NCI-H1048 (cell line): ENCODE measurements at places on chromosomes 16 and 17.
A peak's percentile ranks its signal among the peaks of the same experiment; 100 is the strongest.

- DNase-seq: no peak
Observed at GRCh38 chr17:50947782-50948543, 81.8 kb upstream of the TOB1 start.

GRCh38 chr17:51435641-51436091 is 175.3 kb downstream of the UTP18 start:
- peak; percentile 5 for DNase-seq

DNA sequence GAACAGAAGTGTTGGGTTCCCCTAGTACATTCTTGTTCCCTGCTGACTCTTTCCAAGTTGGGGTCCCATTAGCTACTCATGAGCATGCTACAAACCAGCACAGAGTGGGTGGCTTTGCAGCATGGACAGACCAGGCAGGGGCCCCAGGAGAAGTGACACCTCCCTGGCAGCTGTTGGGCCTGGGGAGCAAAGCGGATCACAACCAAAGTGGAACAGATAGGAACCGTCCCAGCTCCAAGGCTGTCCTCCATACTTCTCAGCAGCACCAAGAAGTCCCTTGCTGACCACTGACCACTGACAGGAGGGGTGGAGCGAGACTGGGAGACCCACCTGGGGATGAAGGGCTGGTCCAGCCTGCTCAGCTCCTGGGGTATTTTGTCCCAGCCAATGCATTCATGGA is 12.4 kb upstream of the GFAP start:
- no peak for DNase-seq

DNA sequence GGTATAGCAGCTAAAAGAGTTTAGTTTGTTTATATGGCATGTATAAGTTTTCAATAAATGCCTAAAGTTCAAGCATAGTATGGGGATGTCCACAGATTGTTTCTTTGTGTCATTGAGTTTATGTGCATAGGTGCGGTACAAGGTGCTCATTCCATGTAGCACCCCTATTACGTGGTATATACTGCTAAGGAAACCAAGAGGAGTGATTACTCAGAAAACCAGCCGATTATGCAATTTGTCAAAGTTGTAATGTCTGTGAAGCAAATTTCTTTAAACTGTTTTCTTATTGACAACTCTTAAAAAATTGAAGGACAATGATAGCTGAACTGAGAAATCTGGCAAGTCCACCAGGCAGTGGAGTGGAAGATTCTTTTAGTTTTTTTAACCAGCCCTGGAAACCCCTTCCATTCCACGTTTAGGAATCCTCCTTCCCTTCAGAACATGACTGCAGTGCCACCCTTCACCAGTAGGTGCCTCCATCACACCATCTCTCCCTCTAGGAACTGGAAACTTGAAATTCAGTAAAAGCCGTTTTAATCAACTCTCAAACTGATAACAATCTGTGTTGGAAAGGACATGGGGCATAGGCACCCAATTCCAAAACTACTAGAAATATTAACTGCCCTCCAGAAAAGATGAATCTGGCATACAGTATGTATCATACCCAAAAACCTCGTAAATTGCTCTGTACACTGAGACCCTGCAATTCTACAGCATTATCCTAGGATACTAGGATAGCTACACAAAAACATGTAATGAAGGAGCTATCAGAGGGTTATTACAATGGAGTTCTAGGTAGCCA is 43.5 kb downstream of the REXO5 start:
- peak; percentile 3 for DNase-seq

DNA sequence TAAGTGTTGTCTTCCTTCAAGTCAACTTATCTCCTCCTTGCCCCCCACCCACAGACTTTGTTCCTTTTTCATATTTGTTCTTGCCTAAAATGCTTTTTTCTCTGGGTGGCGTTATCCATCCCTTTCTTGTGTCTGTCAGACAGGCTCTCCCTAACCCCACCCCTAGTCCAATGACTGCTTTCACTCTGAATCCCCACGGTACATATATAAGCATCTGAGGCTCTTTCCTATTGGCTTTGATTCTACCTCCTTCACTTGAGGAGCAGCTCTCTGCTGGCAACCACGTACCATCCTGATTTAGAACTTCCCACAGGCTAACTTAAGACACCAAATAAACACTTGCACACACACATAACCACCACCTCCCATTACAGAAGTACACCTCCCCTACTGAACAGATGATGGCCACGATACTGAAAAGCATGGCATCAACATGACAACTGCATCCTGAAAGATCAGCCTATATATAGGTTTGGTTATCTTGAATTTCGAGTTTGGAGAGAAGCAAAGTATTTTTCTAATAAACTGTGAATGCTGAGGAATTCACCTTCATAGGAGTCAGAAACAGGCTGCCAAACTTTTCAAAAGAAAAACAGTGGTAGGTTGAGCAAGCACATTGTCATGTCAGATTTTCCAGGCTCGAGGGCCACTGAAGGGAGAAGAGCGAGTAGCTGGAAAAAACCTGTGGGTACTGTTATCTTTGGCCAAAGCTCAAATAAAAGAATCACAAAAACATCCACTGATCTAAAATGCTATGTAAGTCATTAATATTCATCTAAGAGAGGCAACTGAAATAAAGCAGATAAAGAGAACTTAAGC is 24.3 kb downstream of the STAT3 start:
- no peak for DNase-seq

GRCh38 chr16:56939801-56940200 is 7.9 kb downstream of the HERPUD1 start:
- no peak for DNase-seq

DNA sequence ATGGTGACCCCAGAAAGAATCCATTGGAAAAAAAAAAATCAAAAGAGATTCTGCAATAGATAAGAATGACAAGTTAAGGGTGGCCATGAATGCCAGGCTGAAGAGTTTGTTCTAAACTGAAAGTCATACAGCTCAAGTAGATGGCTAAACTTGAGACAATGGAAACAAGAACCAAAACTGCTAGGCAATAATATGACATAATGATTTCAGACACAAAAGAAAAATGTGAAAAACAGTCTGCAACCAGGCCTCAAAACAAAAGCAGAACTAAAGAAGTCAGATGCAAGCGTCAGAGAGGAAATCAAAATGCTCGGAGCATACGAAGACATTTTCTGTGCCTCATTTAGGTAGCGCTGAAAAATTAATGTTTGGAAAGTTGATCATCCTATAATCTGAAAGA is 54.4 kb upstream of the YPEL2 start:
- DNase-seq: no peak

- DNase-seq: no peak
Observed at GRCh38 chr17:60989379-60989778, 311.7 kb downstream of the BCAS3 start.

DNA sequence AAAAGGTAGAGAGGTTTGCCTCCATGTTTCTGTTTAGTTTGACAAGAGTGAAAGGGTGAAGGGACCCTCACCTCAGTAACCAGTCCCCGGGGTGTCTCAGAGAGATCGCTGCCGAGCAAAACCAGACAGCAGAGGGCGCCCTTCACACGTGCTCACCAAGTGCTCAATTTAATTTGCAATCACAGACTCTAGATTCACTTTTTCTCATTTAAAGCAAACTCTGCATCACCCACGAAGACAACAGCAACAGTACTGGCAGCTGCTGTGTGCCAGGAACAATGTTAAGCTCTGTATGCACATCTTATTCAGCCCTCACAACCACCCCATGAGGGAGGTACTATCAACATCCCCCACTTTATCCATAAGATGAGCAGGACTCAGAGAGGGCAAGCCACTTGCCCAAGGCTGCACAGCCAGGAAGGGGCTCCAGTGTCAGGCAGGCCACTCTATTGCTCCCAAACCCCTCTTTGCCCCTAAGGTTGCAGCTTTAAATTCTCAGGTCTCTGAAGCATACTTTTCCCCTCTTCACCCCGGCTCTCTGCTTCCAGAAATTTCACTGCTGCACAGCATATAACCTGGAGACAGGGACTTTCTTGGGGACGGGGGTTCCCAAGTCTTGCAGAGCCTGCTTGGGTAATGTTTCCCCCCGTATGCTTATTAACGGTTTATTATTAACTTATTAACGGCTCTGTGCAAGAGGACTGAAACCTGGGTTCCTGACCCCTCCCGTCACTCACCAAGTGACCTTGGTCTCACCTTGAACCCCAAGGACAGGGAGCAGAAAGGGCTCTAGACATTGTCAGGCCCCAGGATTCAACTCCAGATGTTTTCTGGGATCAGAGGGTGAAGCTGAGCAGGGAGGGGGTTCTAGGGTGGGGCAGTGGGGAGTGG is 70.9 kb downstream of the CNGB1 start:
- no peak for DNase-seq

- no peak for DNase-seq
Observed at GRCh38 chr17:29394761-29395160, 4.6 kb downstream of the TAOK1 start.

- DNase-seq: no peak
Observed at GRCh38 chr16:56241596-56241995, 50.3 kb downstream of the GNAO1 start.

GRCh38 chr16:51151435-51151960 is 428 bp upstream of the SALL1 start:
- DNase-seq: no peak

- DNase-seq: no peak
Observed at GRCh38 chr17:82487910-82488309, 29.4 kb downstream of the NARF start.

GRCh38 chr17:57767561-57767960 is 22.5 kb upstream of the CCDC182 start:
- DNase-seq: no peak

DNA sequence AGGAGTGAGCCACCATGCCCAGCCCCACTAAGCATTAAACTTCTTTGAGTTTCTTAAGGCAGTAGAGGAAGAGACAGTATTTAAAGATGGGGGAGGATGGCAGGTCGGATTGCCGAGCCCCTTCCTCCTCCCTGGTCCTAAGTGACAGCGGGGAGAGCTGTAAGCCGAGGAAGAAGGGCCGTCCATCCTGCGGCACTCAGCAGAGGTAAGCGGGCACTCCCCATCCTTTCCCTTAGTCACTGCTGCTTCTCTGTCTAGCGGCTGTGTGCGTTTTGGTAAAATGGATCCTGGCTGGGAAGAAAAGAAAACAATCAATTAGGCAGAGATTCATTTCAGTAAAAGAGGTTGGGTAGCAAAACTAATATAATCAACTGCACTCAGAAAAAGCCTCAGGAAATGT is 13.9 kb downstream of the DNAAF1 start:
- DNase-seq: no peak

DNA sequence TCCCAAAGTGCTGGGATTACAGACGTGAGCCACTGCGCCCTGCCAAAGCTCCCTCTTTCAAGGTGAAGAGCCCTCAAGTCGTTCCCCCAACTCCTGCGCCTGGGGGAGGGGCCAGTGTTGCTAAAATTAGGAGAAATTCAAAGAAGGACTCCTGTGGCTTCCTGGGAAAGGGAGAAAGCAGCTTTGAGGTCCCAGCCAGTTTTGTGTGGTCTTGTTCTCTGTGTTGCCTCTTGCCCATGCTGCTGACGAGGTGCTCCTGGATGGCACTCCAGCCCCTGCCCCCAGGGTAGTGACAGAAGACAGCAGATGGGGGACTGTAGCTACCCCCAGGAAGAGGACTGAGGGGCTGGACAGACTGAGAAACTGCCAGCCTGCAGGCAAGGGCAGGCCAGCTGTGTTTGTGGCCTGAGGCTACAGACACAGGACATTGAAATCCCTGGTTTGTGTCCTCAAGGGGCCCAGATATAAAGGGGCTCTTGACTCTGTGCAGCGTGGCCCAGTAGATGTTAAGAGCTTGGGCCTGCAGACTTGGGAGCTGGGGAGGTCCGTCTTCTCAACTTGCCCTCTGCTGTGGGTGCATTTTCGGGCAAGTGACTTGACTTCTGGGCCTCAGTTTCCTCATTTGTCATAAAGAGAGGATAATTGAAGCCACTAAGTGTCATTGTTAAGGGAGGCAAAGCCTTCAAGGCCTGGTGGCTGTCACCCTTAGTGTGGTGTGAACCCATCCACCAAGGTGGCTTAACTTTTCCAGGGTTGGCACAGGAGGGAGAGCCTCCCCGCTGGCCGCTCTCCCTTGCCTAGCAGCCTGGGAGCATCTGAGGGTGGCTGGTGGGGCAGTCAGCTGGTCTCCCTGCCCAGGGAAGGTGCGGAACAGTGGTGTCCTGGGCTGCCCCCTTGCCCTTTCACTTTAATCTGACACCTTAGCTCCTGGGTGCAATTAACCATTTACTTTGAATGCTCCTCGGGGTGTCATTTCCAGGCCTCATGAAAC is 4.1 kb downstream of the UBALD2 start:
- DNase-seq: no peak

DNA sequence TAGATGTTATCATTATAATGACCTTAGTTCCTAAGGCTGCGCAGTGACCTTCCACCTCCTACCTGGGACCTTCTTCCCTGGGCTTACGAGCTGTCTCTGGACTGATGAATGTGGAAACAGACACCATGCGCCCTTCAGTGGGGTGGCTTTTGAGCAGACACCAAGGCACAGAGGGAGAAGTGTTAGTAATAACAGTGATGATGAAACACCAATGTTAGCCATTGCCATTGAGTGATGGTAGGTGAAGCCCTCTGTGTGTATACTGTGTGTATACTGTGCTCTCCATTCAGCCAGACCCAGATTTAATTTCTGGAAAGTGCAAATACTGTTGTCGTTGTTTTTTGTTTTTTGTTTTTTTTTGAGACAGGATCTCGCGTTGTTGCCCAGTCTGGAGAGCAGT is 44.5 kb downstream of the CLEC16A start:
- no peak for DNase-seq

- DNase-seq: no peak
Observed at GRCh38 chr16:51557670-51558069, 406.6 kb upstream of the SALL1 start.

DNA sequence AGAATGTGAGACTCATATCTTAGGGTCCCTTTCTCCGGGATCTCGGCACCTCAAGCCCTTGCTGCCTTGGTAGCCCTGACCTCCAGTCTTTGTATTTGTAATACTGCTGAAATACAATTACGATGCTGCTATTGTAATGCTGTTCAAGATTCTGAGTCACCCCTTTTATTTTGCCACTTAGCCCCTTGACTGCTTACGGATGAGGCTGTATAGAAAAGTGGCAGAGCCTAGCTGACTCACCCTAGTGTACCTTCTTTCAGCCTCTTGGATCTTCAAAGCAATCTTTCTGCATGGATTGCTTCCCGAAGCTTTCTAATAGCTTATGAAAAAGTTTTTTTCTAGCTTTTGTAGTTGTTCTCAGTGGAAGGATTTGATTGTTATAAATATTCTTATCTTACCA is 187.9 kb downstream of the KCNJ2 start:
- DNase-seq: no peak

DNA sequence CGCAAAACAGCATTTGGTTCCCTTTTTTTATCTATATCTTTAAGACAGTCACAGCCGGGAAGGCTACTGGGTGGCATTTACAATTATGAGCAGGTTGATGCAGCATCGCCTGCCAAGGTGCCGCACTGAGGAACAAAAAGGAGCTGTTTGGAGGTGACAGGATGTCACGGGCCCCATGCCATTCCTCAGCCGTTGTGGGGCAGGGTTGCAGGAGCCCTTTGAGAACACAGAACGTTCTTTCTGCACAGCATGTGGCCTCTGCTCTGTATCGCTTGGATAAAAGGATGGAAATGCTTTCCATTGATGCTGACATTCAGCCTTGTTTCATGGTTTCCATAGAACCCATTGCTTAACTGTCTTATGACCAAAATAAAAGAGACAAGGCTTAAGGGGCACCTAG is 141.9 kb upstream of the CDH5 start:
- DNase-seq: no peak

GRCh38 chr16:66128371-66128770 is 238.1 kb upstream of the CDH5 start:
- no peak for DNase-seq
